ENCODE measurements at places on chromosomes 2 and 18.

- DNase-seq, result no peak
Measured at GRCh38 chr2:210544831-210545230, 11.6 kb upstream of the CPS1 start.

DNA sequence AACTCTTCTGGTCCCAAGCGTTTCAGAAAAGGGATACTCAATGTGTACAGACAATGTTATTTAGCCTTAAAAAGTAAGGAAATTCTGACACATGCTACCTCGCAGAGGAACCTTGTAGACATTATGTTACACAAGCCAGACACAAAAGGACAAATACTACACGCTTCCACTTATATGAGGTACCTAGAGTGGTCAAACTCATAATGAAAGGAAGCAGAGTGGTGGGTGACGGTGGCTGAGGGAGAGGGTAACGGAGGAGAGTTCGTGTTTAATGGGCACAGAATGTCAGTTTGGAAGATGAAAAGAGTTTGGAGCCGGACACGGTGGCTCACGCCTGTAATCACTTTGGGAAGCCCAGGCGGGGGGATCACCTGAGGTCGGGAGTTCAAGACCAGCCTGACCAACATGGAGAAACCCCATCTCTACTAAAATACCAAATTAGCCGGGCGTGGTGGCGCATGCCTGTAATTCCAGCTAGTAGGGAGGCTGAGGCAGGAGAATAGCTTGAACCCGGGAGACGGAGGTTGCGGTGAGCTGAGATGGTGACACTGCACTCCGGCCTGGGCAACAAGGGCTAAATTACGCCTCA, 1.4 kb downstream of the MCM6 start:
- no peak for DNase-seq

GRCh38 chr2:57432528-57432927, 614.1 kb upstream of the VRK2 start:
- DNase-seq, result no peak

- DNase-seq, result no peak
Measured at GRCh38 chr2:206457188-206457634, 13.9 kb downstream of the ADAM23 start.

GRCh38 chr2:164510895-164511294, 110.4 kb downstream of the GRB14 start:
- DNase-seq, result no peak

DNA sequence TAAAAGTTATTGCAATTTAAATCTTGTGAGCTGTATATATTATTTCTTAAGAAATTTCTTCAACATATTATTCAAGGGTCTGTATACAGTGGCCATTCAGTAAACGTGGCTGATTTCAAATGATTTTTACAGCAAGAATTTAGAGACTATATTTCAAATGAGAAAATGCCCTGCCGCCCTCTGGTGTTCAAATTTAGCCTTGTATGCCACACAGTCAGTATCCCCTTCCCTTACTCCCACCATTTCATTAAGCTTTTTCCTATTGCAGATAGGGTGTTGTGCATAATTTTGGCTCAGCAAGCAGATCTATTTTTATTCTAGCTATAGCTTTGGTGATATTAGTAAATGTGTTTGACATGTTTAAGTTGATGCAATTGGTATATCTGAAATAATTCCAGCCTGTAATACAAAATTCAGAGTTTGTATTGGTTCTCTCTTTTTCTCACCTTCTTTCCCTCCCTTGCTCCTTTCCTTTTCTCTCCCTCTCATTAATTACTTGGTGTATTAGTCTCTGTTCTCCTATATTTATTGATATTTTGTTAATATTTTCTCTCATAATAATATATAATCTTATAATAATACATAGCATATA, 22.8 kb upstream of the SCN7A start:
- DNase-seq, result no peak

DNA sequence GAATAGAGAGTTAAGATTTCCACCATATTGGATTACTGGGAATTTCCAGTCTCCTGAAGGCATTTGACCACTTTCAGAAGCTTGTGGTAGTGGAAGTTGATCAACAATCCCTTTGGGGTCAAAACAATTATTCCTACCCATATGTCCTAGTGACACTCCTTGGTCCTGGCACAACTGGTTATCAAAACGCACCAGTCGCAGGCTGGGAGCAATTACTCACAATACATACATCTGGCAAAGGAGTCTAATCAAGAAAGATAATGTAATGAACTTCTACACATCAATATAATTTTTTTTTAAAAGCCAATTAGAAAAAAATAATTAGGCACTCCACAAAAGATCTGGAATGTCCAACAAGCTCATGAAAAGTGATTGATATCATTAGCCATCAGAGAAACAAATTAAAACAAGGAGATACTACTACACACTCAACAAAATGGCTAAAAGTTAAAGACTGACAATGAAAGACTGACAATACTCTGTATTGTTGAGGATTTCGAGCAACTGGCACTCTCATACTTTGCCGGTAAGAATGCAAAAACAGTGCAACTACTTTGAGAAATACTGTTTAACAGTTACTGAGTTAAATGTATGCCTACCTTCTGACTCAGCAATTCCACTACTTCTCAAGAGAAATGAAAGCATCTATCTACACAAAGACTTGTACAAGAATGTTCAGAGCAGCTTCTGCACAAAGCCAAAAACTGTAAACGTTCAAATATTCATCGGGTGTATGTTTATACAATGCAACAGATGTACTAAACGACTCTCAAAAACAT, 2.0 kb downstream of the INO80C start:
- no peak for DNase-seq

GRCh38 chr18:48736321-48737260, 197.8 kb downstream of the CTIF start:
- no peak for DNase-seq

- no peak for DNase-seq
Measured at GRCh38 chr2:178163395-178163794, 30.9 kb upstream of the OSBPL6 start.

DNA sequence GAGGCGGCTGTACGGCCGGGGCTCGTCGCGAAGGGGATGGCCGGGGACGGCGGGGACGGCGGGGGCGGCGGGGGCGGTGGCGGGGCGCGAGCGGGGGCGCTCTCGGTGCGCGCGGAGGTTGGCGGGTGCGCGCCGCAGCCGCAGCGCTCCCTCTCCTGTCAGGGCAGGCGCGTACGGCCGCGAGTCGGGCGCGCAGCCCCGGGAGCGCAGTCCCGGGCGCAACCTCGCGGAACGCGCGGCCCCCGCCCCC, 296 bp upstream of the GRHL1 start:
- DNase-seq, result no peak

GRCh38 chr18:36518839-36519238, 221.3 kb downstream of the FHOD3 start:
- no peak for DNase-seq

GRCh38 chr2:104944495-104944894, 90.6 kb downstream of the POU3F3 start:
- DNase-seq, result no peak

- no peak for DNase-seq
Measured at GRCh38 chr18:59501920-59502273, 142.8 kb upstream of the LMAN1 start.

DNA sequence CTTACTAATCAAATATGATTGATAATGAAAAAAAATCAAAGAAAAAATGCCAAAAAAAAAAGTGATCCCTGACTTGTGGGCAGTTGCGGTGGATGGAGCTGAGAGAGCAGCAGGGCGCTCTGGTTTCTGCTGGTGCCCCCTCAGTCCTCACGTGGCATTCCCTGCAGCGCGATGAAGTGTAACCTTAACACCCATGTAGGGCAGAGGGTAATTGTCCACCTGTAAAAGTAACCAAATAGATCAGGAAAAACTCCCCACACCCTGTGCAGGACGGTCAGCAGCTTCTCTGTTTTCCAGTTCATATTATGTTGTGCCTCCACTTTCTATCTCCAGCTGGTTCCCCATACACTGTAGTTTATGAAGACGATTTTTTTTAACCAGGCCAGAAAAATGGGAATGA, 25.0 kb downstream of the COA5 start:
- DNase-seq, result no peak

DNA sequence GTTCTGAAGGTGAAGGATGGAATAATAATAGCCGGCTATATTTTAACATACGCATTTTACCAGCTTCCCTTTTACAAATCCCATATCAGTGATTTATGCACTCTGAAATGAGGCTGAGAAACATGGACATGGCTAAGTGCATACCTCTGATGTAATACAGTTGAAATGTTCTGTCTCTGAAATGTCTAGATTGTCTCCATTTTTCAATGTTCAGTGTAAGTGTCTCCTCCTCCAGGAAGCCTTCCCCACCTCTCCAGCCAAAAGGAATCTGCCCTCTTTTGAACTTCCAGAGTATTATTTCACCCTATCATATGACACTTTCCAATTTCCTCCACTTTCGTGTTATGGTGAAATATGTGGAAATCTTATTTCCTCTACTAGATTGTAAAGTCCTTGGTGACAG, 29.5 kb upstream of the ME2 start:
- no peak for DNase-seq

GRCh38 chr2:221001381-221001801, 570.7 kb downstream of the EPHA4 start:
- DNase-seq, result no peak

DNA sequence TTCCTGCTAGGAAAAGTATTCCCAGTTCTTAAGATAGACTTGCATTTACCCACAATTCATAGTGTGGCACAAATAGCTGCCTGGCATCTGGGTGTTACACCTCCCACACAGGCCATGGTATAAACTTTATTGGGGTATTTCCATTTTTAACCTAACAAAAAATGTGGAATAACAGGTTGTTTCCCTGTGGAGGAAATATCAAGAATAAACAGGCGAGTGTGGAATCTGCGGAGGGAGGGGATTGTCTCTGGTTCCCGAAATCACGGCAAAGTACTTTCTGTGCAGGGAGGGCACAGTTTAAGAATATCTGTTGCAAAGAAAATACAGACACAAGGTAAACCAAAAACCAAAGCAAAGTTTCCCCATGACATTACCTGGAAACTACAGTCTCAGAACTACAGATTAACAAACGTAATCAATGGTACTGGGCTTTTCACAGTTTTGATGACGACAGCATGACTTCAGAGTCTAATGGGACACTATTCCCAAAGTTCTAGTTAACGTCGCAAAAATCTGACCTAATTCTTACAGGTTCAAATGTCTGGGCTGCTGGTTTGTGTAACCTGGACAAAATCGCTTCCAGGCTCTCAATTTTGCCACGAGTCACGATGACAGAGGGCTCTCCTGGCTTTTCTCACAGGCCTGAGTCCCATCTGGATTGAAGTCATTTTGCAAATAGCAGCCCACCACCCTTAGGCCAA, 1.4 kb downstream of the STARD7 start:
- DNase-seq, result no peak

GRCh38 chr2:184879671-184880070, 281.3 kb downstream of the ZNF804A start:
- no peak for DNase-seq

DNA sequence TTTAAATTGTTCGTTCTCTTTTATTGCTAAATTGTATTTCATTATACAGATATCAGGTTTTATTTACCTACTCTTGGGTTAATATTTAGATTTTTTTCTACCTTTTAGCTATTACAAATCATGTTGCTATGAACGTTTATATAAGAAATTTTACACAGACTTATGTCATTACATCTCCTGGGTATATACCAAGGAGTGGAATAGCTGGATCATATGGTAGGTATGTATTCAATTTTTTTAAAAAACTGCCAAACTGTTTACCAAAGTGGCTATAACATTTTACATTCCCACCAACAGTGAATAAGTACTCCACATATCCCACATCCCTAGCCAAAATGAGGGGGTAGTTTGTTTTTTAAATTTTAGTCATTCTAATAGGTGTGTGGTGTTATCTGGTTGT, 32.3 kb upstream of the BAZ2B start:
- DNase-seq, result no peak

DNA sequence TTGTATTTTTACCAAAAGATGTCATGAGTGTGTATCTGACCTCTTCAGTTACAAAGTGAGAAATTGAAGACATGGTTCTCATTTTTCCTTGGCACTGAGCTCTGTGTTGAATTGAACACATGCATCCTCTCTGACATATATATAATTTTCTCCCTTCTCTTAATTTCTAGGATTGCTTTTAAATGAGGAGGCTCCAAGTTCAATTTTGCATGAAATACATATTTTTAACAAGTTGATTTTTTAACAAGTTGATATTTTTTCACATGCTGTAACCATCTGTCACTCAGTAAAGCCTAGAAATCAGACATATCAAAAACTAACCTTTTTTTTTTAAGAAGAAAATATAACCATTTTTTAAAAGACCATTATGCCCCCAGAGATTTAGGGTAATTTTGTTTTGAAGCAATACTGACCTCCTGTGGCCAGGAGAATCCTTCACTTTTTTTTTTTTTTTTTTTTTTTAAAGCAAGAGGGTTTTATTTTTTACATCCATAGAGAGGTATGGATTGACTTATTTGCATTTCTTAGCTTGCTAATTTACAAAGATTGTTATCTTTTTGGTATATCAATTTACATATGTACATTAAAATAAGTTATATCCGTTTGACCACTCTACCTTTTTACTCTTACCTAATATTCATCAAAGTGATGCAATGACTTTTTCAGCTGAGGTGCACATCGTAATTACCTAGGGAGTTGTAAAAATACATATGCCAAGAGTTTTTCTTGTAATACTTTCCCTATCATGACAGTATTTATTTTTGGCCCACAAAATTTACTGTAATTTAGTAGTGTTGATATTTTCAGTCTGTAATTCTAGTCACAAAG, 161.8 kb downstream of the SOCS6 start:
- DNase-seq, result no peak

DNA sequence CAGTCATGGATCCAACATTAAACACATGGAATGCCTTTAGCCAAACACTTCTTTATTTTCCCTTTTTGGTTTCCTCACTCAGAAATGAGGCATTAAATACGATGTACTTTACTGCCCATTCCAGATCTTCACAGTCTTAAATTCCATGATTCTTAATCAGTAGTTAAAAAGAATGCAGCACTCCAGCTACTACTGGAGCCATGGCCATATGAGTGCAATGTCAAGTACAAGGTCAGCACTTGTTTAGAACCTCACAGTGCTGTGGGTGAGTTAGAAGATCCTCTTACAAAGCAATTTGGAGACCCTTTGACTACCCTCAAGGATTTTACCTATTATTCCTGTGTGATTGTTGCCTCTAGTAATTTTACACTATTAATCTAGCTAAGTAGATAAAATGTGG, 550.3 kb upstream of the LRRTM1 start:
- no peak for DNase-seq

DNA sequence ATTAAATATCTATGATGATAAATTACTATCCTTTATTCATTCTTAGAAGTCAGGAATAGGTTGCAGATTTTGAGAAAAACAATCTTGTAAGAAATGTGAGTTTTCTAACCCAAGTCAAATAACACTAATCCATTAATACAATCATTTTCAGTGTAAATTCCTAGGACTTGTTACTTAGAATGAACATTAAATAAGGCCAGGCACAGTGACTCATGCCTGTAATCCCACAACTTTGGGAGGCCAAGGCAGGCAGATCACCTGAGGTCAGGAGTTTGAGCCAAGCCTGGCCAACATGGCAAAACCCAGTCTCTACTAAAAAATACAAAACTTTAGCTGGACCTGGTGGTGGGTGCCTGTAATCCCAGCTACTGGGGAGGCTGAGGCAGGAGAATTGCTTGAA, 45.8 kb upstream of the CDKL4 start:
- DNase-seq, result no peak
